NCI-H82 (cell line): ENCODE measurements at places on chromosomes 16 and 17.

GRCh38 chr16:77509796-77510195, 75.0 kb upstream of the ADAMTS18 start:
- DNase-seq: peak; percentile 67

- no peak for DNase-seq
Measured at GRCh38 chr17:81176666-81177065, 10.6 kb upstream of the AATK start.

DNA sequence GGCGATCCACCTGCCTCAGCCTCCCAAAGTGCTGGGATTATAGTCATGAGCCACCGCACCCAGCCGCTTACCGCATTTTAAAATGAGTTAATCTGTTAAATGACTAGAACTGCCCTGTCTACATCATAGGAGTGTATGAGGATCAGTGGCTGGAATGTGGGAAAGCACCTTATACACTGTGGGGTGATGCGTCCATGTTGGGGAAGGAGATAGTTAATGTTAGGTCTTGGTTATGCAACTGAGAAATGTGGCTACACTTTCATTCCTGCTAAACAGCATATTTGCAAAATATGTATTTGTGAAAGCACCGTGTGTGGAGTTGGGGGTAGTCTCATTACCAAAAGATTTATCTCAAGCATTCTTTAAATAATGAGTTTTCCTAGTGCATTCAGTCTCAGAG, 107.6 kb downstream of the SPACA3 start:
- no peak for DNase-seq

GRCh38 chr16:83996481-83997252, 28.6 kb downstream of the NECAB2 start:
- DNase-seq: no peak

DNA sequence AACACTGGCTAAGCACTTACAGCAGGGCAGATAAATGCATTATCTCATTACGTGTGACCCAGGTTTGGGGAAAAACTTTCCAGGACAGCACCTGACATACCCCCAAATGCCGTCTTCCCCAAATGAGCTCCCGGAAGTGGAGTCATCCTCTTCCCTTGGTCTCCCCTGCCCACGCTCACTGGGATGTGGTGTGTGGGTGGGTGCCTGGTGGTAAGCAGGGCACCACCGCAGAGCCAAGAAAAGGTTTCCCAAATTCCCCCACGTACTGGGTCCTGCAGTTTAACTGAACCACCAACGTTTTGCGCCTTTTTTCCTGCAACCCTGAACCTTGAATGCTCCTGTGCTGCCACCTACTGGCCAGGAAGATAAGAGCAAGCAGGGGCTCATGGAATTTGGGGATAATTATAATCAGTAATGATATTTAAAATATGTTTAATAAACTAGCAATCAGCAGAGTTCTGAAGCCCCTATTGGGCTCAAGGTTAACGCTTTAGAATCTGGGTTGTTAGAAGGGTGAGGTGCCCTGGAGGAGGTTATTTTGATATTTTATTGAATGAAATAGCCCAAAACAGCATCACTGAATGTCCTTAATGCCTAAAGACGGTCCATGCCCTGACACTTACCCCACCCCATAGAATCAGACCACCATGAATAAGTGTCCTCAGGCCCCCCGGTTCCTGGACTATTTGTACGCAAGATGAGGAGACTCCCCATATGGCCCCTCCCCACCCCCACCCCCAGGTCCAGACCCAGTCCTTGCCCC, 8.0 kb downstream of the SPPL2C start:
- DNase-seq: peak; percentile 84

- no peak for DNase-seq
Measured at GRCh38 chr17:78617511-78618061, 40.4 kb upstream of the DNAH17 start.

GRCh38 chr17:70034158-70034557, 40.9 kb upstream of the KCNJ16 start:
- DNase-seq: no peak

DNA sequence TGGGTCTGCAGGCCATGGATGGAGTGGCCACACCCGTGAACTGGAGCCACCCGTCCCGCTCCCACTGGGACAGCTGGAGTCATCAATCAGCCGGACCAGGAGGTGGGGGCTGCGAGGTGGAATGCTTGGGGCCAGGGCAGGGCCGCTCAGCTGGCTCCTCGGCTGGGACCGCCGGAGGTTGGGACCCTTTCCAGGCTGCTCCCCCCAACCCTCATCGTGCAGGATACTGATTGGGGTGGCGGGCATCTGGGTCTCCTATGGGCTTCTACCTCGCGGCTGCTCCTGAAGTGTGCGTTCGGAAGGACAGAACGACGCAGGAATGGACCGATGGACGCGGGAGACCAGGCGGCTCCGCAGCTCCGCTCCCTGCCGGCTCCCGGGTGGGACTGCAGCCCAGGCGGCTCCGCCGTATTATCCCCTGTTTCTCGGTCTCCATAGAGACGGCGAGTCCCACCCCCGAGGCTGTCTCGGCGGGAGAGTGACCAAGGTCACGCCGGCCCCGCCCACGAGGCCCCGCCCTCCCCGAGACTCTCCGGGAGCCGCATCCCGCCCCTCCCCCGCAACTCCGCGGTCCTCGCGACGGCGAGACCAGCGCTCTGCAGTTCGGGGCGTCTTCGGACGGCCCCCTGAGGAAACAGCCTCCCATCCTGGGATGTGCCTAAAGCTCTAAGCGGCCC, at the start of gene TPPP3:
Gene TPPP3 (minus strand): TSS at position 388 of the 677 bp plus-strand sequence. CDS start 2,387 bp downstream, outside the sequence.
- DNase-seq: peak; percentile 95

GRCh38 chr17:28741358-28742349, 2.2 kb upstream of the TRAF4 start:
- DNase-seq: no peak

DNA sequence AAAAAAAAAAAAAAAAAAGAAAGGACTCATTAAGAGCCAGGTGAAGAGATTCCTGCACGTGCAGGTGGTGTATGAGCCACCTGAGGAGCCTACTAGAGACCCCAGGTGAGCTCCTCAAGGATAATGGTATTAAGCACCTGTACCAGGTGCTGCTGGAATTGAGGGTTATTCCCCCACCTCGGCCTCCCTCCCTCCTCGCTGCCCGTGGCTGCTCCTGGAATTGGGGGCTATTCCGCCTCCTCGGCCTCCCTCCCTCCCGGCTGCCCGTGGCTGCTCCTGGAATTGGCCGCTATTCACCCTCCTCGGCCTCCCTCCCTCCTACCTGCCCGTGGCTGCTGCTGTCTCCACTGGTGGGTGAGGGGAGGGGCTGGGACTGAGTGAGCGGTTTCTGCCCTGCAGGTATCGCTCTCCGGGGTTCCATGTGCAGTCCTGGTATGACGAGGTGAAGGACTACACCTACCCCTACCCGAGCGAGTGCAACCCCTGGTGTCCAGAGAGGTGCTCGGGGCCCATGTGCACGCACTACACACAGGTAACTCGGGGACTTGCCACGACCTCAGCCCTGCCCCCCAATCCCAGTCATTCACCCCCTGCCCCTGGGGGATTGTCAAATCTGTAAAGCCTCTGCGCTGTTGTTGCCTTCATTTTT, 29.3 kb downstream of the CRISPLD2 start:
- no peak for DNase-seq

DNA sequence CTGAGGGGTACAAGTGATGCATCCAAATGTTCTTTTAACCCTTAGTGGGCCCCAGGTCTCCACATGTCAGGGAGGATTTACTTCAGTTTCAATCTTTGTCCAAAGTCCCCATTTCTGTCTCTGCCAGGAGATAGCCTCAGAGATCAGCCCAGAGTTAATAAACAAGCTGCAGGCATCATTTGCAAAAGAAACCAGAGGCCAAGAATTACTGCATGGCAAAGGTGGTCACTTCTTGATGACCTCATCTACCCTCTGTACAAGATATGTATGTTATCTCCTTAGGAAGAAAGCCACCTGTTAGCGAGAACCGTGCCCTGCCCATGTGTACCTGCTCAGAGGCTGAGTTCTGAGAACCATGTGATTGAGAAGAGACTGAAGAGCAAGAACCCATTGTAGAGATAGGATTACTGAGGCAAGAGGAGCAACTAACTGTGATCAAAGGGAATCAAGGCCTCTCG, 40.3 kb downstream of the SALL1 start:
- no peak for DNase-seq

GRCh38 chr16:55905651-55906050, 30.5 kb upstream of the CES5A start:
- DNase-seq: no peak

- DNase-seq: no peak
Measured at GRCh38 chr17:15273141-15273793, 8.1 kb upstream of the PMP22 start.

GRCh38 chr16:30775392-30776188, 11.4 kb downstream of the ZNF629 start:
- peak; percentile 91 for DNase-seq

DNA sequence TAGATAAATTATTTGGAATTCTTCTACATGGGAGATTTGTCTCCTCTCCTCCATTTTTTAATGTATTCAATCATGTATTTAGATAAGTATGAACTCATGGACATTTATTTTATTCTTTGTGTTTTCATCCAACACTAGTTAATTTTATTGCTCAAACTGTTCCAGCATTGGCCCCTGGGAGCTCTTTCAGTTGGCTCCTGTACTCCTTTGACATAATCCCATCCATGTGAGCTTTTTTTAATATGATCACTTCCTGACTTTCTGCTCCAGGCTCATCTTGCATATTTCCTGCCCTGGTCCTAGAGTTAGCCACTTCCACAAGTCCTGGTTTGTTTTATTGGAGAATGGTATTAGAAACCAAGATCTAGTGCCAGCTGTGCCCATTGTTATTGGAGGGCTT, 419.0 kb upstream of the CDH11 start:
- no peak for DNase-seq

GRCh38 chr16:17440131-17440530, 30.6 kb downstream of the XYLT1 start:
- DNase-seq: no peak

DNA sequence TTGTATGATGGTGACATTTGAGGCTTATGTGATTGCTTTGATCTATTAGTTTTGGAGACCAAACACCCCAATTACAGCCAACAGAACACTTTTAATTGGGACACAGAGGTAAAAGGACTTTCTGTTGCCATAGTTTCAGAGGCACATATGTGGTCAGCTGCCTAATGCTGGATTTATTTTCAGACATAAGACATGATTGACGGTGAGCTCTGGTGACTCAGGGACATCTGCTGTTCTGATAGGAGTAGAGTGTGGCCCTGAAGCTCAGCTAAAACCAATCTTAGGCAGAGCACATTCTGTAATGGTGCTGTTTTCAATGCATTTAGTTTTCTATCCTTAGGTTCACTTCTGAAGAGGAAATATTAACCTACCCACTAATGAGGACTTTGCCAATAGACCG, 247.1 kb downstream of the UTP18 start:
- peak; percentile 80 for DNase-seq

DNA sequence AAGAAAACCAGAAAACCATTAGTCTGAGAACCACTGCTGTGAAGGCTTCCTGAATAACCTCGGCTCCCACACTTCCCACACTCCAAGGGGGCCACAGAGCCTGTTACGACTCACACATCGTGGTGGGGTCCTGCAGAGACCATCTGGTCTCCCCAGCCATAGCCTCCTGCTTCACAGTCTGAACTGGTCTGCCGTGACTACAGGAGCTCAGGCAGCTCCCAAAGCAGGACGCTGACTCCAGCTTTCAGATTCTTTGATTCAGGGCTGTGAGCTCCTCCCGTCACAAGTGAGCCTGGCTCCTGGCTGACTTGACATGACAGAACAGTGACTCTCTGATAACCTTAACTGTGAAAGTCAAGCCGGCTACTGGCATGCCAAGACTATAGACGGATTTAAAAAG, 37.8 kb downstream of the CYB5D2 start:
- no peak for DNase-seq

DNA sequence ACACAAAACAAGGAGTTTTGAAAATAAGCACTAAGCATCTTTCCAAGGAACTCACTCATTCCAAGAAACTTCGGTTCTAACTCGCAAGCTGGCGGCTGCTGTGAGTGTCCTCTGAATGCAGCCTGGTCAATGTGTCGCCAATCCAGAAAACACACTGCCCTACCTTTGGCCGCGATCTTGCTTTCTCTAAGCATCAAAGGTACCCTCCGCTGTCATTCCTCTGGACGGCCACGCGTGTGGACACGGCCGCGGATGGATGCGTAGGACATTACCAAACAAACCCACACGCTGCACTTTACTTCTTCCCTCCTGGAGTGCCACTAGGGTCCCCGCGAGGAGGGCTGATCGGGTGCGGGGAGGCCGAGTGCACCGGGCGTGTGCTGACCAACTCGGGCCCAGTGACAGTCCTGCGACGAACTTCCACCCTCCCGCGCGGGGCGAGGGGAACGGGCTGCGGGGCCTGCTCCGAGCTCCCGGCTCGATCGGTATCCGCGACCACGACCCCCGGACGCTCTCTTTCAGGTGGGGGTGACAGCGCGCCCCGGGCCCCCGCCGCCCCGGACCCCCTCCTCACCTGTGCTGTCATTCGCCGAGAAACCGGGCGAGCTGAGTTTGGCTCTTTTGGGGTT, 1.1 kb downstream of the CREBBP start:
- peak; percentile 32 for DNase-seq

- DNase-seq: peak; percentile 47
Measured at GRCh38 chr17:63705657-63706056, 5.7 kb upstream of the LIMD2 start.

- no peak for DNase-seq
Measured at GRCh38 chr16:25390761-25391160, 133.1 kb upstream of the ZKSCAN2 start.

DNA sequence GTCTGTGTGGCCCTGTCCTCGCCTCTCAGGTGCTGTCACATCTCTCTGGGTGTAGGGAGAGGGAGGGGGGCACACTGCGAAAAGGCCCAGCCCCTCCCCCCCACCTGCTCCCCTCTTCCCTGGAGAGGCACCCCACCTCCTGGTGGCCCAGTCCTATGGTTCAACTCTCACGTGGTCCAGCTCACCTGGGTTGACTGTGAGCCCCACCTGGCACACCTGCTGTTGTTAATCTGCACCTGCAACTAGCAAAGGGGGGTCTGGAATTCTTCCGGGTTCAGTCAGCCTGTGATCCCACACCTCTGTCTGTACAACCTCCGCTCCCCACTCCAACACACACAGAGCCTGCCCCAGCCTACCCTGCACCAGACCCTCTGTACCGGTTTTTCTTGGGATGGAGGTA, 2.0 kb upstream of the SYNGR2 start:
- no peak for DNase-seq

DNA sequence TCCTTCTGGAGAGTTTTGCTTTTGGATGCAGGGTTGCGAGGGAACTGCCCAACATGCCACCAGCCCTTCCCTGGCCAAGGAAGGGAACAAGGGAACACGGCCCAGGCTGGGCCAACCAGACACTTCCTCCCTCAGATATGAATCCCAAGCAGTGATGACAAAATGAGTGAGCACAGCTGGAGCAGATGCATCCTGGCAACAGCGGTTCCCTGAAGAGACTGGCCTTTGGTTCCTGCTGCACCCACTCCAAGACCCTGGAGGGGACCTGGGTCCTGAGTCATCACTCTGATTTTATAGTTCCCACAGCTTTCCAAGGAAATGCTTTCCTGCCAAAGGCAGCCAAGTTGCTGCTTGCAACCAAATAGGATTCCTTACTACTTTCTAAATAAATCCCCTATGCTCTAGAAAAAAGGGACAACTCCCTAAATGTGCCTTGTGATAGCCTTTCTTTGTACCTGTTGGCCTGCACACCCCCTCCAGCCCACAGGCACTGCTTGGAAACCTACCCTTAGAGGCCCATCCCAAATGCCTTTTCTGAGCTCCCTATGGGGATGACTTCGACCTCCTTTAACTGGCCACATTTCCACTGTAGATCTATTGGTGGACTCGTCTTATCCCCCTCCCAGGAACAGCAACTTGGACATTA, 5.3 kb downstream of the ST3GAL2 start:
- DNase-seq: no peak

- no peak for DNase-seq
Measured at GRCh38 chr17:34840750-34841149, 120.5 kb downstream of the CCT6B start.

GRCh38 chr16:50151322-50151721, 1.8 kb upstream of the TENT4B start:
- no peak for DNase-seq
